ENCODE measurements at places on chromosomes 6 and 20.

DNA sequence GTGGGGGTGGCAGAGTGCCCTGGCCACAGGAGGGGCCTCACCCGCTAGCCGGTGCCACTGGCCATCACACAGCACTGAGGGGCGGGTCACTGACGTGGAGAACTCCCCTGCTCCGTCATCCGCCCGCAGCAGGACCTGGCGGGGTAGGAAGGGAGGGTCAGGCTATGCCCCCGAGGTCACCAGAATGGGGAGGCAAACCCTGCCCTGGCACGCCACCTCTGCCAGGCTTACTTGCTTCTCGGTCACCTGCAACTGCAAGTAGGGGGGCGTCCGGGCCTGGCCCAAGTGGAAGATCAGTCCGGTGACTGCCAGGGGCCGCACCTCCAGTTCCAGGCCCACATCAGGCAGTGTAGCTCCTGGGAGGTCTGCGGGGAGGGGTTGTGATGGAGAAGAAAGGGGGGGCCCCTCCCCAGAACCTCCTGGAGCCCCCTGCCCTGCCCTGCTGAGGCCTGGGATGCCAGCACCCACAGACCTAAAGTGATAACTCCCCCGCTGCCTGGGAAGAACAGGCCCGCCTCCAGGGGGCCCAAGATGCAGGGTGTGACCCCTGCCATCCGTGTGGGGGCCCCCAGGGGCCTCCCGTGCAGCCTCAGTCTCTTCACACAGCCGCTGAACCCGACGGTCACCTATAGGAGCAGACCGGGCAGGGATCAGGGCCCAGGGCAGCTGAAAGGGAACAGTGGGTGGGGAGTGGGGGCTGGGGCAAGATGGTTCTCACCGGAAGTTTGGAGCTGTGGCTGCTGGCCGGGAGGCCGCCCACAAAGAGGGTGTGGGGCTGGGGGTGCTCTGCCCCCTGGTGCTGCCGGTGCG, 7.4 kb downstream of the ADRM1 start:
- no peak for DNase-seq

DNA sequence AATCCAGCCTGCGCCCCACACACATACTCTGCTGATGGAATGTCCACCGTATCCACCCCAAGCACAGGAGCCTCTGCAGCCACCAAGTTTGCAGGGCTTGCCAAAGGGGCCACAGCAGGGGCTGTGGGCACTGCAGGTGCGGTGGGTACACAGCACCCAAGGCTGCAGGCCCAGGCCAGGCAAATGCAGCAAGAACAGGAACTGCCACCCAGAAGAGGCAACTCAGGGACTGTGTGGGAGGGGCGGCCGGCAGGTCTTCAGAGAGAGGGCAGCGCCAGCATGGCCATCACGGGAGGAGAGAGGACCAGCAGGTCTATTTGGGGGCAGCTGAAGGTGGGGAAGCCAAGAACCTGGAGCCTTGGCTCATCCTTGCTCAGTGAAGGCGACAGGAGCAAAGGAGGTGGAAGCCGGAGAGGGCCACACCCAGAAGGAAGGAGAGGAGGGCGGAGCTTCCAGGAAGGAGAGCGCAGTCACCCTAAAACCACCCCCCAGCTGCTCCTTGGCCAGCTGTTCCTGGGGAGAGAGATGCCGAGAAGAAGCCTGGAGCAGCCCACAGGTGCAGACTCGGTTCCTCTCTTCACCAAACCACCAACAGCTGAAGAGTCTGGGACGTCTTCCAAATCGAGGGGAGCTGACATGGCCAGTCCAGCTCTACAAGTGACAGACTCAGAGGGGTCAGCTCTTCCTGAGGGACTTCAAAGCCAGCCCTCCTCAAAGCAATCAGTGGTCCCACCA, 265.1 kb upstream of the CDYL start:
- DNase-seq = no peak

GRCh38 chr6:91135406-91136103, 548.7 kb upstream of the MAP3K7 start:
- no peak for DNase-seq

GRCh38 chr6:39634646-39635341, 90.4 kb downstream of the KIF6 start:
- DNase-seq = no peak

GRCh38 chr20:60573003-60573680, 614.9 kb downstream of the CDH26 start:
- no peak for DNase-seq

GRCh38 chr20:48826883-48827771, 672 bp downstream of the PREX1 start:
- DNase-seq = no peak

DNA sequence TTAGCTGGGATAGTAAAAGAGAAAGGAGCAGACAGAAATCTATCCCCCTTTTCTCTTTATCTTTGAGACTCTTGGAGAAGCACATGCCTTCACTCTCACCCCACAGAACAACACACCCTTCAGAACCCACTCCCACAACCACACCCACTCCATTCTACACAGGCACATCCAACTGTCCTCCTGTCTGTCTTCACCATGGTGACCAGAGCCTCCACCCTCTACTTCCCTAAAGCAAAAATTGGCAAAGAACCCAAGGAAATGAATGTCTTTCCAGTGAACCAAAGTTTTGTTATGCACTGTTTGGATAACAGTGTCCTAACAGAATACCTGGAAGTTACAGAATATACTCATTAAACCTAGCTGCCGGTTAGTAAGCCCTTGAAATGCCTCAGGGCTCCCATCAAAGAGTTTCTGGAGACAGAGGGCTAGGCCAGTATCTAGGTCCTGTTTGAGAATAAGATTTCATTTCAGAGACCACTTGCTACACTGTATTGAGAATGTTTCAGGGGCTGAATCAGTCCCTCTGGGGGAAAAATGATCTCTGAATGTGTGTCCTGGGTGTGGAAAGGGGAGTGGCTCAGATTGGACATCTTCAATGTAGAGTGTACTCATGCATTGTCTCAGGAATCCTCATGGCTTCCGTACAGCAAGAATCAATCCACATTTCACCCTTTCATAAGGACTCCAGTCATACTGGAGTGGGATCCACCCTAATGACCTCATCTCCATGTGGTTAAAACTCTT, 101.1 kb downstream of the LY86 start:
- DNase-seq = no peak

GRCh38 chr20:20375862-20376261, 8.0 kb downstream of the INSM1 start:
- DNase-seq = no peak

GRCh38 chr6:161254464-161255253, 19.2 kb downstream of the AGPAT4 start:
- no peak for DNase-seq
